ENCODE measurements at places on chromosomes 2 and 18.

DNA sequence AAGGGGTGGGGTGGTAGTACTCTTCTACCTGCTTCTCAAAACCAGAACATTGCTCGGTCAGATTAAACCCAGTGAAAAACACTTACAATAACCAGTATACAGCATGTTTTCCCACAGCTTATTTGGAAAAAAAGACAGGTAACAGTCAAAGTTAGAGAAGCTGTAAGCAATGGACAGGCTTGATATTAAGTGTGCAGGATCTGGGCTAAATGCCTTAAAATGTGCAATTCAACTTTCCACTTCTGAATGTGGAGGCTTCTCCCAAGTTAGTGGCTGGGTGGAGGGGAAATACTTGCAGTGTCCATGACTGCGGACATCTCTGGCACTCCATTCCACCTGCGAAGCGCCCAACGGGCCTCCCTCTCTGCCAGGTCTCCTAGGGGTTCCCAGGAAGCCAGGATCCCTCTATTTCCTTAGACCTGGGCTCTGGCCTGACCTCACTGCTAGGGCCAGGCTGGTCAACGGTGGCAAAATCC lies 5.3 kb downstream of the ZEB2 start:
- no peak for DNase-seq

DNA sequence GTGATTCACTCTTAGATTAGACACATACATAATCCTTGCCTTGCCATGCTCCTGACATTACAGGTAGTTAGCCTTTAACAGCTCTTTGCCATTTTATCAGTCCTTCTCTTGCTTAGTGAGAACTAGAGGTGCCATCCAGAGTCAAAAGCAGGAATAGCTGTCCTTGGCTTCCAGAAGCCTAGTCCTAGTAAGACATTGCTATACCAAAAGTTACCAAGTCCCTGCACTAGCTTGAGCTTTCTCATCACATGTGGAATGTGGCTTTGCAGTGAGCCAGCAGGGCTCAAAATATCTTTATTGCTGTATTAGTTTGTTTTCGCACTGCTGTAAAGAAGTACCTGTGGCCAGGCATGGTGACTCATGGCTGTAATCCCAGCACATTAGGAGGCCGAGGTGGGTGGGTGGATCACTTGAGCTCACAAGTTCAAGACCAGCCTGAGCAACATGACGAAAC lies 104.7 kb upstream of the NOSTRIN start:
- DNase-seq: no peak

GRCh38 chr2:135056790-135057189 lies 4.7 kb downstream of the RAB3GAP1 start:
- no peak for DNase-seq

GRCh38 chr2:195595825-195596224 lies 61.2 kb upstream of the SLC39A10 start:
- DNase-seq: no peak

GRCh38 chr2:54083021-54083420 lies 32.4 kb upstream of the ACYP2 start:
- DNase-seq: no peak

GRCh38 chr2:95531254-95531771 lies 46.8 kb upstream of the TRIM43B start:
- no peak for DNase-seq

- no peak for DNase-seq
Measured at GRCh38 chr18:74367905-74368304, 52.3 kb downstream of the C18orf63 start.

DNA sequence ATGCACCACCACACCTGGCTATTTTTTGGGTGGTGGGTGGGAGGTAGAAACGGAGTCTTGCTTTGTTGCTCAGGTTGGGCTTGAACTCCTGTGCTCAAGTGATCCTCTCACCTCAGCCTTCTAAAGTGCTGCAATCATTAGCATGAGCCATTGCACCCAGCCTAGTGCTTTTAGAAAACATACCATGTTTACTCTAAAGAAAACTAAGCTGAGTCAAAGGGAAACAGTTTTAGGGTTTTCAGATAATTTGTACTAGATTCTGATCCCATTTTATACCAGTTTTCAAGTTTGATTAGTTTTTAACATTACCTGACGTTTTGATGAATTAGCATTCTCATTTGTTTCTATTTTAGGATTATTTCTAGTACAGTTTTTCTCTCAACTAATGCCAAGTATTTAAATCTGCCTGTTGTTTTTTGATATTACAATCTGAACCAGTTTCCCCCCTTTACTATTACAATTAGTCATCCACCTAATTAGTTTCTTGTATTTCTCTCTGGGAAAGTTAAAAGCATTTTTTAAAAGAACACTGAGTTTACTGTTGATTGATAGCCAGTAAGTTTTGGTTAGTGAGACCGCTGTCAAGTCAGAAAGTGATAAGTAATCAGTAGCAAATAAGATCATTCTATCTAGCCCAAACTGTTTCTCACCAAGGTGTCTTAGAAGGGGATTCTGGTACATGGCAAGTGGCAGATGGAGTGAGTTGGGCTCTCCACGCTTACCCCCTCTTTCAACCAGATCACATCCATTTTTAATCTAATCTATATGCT lies 24.2 kb upstream of the TBR1 start:
- no peak for DNase-seq

DNA sequence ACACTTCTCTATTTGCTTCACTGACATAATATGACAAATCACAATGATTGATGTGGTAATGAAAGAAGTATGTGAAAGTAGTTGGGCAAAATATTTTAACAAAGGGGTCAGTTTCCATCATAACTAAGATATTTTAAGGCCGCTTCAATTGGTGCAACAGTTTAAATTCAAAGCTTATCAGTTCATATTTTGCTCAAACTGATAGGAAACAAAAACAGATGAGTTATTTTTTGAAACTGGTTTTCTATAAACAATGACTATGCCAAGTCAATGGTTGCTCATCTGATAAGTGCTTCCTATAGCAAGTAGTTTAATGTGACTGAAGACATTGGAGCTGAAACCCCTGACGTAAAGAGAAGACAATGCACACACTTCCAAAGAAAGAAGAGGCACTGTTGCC lies 1290.7 kb downstream of the SUCLG1 start:
- DNase-seq: no peak

DNA sequence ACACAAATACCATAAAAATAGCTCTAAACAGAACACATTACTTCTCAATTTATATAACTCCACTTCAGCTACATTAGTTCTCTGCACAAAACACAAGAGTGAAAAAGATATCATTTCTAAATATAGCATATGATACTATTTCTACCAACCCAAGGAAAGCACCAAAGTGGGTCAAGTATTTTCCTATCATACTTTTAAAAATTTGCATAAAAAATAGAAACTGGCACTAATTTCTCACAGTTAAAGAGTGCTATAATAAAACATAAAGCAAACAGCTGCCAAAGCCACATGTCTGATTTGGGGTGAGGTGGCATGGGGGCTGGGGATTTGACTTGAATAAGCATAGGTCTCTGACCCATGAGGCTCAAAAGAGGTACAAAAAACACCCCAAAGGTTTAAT lies 61.5 kb downstream of the BARD1 start:
- DNase-seq: no peak

DNA sequence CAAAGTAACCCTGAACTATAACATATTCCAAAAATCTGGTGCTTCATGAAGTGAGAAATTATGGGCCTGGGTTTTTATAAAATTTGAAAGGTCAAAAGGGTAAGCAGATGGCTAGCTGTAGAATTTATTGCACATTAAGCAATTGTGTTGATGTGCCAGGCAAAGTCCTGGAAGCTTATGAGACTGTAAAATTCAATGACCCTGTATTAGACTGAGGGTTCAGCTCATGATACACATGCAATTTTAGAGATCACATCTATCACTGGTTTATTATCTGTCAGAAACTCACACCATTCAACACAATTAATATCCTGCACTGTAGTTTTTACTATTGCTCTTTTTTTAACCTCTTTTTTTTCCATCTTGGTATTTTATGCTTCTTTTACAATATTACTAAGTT lies 1162.6 kb upstream of the SLC39A10 start:
- no peak for DNase-seq

DNA sequence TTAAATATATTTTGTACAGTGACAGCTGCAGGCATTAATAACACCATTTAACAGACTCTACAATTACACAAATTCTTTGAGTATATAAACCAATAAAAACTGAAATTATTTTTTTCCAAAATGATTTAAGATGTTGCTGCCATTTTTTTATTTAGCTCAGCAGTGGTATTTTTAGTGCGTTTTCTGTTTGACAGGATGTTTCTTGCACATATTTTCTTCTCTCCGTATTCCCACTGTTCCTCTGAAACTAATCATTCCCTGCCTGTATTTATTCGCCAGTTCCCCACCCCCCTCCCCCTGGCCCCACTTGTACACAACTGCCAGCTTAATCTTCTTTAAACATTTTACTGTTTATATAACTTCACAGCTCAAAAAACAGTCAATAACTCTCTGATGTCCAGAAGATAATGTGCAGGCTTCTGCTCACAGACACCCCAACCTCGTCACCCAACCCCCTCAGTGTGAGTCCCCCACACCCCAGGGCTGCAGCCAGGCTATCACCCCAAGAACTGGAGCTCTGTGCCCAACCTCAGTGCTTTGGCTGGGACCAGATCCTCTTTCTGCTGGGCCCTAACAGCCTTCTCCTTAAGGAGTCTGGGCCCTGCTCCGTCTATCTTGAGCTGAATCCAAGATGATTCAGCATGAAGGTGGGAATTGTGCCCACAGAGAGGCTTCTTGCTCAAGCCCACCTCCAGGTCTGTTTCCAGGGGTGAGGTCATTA lies 41.6 kb upstream of the MAP4K4 start:
- no peak for DNase-seq

DNA sequence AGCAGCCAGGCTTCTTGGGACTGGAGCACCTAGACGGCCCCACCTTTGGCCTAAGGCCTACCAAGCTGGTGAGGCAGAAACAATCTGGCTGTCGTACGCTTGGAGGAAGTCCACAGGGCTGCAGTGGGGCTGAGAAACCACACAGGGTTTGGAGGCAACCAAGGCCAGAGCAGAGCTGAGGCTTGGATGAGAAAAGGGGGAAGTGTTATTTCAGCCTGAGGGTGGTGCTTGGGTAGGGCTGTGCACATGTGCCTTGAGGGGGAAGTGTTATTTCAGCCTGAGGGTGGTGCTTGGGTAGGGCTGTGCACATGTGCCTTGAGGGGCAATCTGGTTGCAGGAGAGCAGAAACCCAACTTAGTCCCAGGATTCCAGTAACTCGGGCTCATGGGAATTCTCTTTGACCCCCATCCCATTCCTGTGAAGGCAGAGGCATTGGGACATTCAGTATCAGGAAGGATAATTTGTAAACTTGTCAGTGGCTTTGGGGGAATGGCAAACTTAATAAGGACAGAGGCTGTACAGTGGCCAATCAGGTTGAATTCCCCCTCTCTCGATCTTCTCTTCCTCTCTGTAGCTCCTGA lies 971 bp upstream of the FBXO41 start:
- DNase-seq: no peak

DNA sequence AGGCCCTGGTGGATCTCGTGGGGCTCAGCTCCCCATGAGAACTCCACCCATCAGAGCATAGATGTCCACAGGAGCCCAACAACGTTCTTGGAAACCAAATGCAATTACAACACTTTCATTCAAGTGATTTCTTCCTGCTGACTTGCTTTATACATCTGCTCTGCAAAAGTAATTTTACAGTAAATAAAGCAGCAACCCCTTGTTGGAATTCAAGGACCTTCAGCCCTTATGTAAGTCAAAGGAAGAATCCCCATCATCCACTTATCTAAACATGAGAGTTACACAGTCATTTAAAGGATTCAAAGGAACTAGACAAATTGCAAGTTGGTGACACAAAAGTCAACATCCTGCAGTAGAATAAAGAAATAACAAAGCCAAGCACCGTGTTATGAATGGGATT lies 17.1 kb upstream of the ANTXR1 start:
- DNase-seq: no peak

DNA sequence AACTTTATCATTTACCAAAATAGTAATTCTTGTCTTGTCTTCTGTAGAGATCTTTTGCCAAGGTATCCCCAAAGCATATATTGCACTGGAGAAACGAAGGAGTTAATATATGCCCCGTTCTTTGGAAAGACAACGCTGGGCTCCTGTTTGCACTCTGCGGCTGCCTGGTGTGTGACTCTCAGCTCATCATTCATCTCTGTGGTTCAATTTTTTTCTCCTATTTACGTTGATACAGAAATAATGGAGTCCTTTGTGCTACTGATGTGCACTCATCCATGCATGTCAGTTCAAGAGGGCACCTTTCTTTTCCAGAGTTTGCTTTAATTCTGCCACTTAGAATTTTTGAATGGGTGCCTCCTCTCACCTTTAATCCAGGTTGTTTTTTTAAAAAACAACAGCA lies 655.5 kb downstream of the DCDC2C start:
- DNase-seq: no peak

Measured in stimulated activated CD4-positive, alpha-beta T cell treated with anti-CD3 and anti-CD28 coated beads, TNF-alpha, amount 100 ng/mL, for 1 hour (primary cell).